Smooth muscle cell of the umbilical artery (primary cell): ENCODE measurements at places on chromosomes 5 and 9. TPM values are rescaled to one million over a fixed set of nuclear protein-coding genes. Genes with fewer than 3 reads are reported as not detected.

Gene NRARP
- total RNA-seq, result 0.18 and 0.30 TPM in 2 replicates

Gene ZNF346
- total RNA-seq, result 12.8 and 15.8 TPM in 2 replicates

Gene DAB2IP
- 8.3 and 20.1 TPM in 2 replicates for total RNA-seq

Gene IL7R
- 3.6 and 9.0 TPM in 2 replicates for total RNA-seq

Gene TARS1
- total RNA-seq, result 277 and 307 TPM in 2 replicates

Gene ANKS6
- 11.3 and 23.5 TPM in 2 replicates for total RNA-seq

Gene LHFPL2
- 99.6 and 102 TPM in 2 replicates for total RNA-seq

Gene SPINK1
- total RNA-seq, result 0.23 and 0.59 TPM in 2 replicates

Gene STARD4
- total RNA-seq, result 240 and 262 TPM in 2 replicates

Gene ZBTB34
- total RNA-seq, result 6.5 and 7.7 TPM in 2 replicates

Gene GDNF
- total RNA-seq, result 1.2 and 2.8 TPM in 2 replicates

Gene SQSTM1
- 861 and 954 TPM in 2 replicates for total RNA-seq

Gene HBEGF
- 7.4 and 27.0 TPM in 2 replicates for total RNA-seq

Gene SLC45A2
- total RNA-seq, result under 0.01 TPM in 1 of 2 replicates, not detected in the other

Gene PCYOX1L
- 16.8 and 17.5 TPM in 2 replicates for total RNA-seq

Gene CANX
- total RNA-seq, result 1,153 and 1,230 TPM in 2 replicates

Gene WNT8A
- not detected in 2 replicates for total RNA-seq

Gene MCC
- 58.4 and 95.9 TPM in 2 replicates for total RNA-seq

Gene PIP5K1B
- total RNA-seq, result under 0.01 and 0.14 TPM in 2 replicates

Gene CTNNA1
- 345 and 524 TPM in 2 replicates for total RNA-seq

Gene FYB1
- total RNA-seq, result under 0.01 TPM in 1 of 2 replicates, not detected in the other

Gene NFIL3
- total RNA-seq, result 17.0 and 24.1 TPM in 2 replicates

Gene TAF11L11
- not detected in 2 replicates for total RNA-seq

Gene NR2F1
- 17.2 and 19.9 TPM in 2 replicates for total RNA-seq

Gene IFNB1
- 0.30 TPM in 1 of 2 replicates, not detected in the other for total RNA-seq

Gene C9
- 0.46 TPM in 1 of 2 replicates, not detected in the other for total RNA-seq

Gene TUSC1
- total RNA-seq, result 7.6 and 10.4 TPM in 2 replicates

Gene FRMPD1
- total RNA-seq, result under 0.01 and 0.05 TPM in 2 replicates

Gene BHMT
- not detected in 2 replicates for total RNA-seq

Gene MAMDC2
- total RNA-seq, result 0.30 and 5.8 TPM in 2 replicates

Gene CCDC192
- not detected in 2 replicates for total RNA-seq

Gene PCDHA1
- total RNA-seq, result under 0.01 and 0.09 TPM in 2 replicates

Gene PCA3
- not detected in 2 replicates for total RNA-seq

Gene IL33
- 470 and 472 TPM in 2 replicates for total RNA-seq

Gene SH3PXD2B
- 32.7 and 51.0 TPM in 2 replicates for total RNA-seq

Gene C9orf72
- total RNA-seq, result 5.3 and 9.2 TPM in 2 replicates

Gene IRF1
- total RNA-seq, result 12.1 and 17.5 TPM in 2 replicates

Gene VCAN
- total RNA-seq, result 1,857 and 2,662 TPM in 2 replicates

Gene KCNN2
- 0.18 and 0.59 TPM in 2 replicates for total RNA-seq
